Stimulated activated CD4-positive, alpha-beta T cell treated with anti-CD3 and anti-CD28 coated beads, Interleukin-1b, Interleukin-23, amount 100 ng/mL, for 48 hours (primary cell): ENCODE measurements at places on chromosomes 12 and 14.

DNA sequence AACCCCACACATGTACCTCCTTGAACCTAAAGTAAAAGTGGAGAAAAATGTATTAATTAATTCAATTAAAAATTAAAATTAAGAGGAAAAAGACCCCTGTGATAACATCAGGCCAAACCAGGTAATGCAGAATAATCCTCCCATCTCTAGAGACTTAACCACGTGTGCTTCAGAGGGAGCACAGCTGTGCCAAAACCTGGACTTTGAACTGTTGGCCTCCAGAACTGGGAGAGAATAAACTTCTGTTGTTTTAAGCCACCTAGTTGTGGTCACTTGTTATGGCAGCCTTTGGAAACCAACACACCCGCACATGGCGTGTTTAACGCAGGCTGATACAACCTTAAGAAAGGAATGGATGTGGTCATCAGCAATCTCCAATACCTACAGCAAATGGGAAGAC, 23.8 kb downstream of the OAS2 start:
- no peak for DNase-seq

DNA sequence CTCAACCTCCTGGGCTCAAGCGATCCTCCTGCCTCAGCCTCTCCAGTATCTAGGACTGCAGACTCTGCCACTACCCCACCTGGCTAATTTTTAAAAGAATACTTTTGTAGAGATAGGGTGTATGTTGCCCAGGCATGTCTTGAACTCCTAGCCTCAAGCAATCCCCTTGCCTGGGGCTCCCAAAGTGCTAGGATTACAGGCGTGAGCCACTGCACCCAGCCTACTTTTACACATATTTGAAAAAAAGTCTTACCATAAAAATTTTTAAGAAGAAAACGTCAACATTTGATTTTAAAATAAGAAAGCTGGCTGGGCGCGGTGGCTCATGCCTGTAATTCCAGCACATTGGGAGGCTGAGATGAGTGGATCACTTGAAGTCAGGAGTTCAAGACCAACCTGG, 46.5 kb downstream of the DCAF5 start:
- no peak for DNase-seq

GRCh38 chr12:64675795-64676194, 65.5 kb downstream of the RASSF3 start:
- no peak for DNase-seq

DNA sequence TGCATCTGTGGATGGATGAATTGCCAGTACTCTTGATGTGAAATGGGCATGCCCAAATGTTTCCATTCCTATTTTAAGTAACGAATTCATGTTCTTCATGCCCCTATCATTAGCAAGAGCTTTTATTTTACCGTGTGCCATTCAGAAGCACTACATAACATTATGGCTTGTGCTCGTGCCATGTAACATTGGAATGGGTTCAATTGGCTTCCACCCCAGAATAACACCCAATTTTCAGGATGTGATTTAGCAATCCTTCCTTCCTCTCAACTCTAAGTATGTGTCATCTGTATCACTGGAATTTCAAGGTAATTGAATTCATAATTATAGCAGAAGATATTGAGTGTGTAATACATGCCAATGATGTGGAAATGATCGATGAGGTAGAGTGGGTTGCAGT, 145.8 kb upstream of the TMPO start:
- DNase-seq: no peak

GRCh38 chr12:121545480-121545879, 35.3 kb downstream of the KDM2B start:
- DNase-seq: no peak

GRCh38 chr12:11765817-11766794, 116.6 kb downstream of the ETV6 start:
- DNase-seq: peak; percentile 87

- no peak for DNase-seq
Measured at GRCh38 chr12:51666696-51667095, 75.7 kb downstream of the SCN8A start.

- no peak for DNase-seq
Measured at GRCh38 chr14:74249433-74250375, 10.5 kb downstream of the VSX2 start.

DNA sequence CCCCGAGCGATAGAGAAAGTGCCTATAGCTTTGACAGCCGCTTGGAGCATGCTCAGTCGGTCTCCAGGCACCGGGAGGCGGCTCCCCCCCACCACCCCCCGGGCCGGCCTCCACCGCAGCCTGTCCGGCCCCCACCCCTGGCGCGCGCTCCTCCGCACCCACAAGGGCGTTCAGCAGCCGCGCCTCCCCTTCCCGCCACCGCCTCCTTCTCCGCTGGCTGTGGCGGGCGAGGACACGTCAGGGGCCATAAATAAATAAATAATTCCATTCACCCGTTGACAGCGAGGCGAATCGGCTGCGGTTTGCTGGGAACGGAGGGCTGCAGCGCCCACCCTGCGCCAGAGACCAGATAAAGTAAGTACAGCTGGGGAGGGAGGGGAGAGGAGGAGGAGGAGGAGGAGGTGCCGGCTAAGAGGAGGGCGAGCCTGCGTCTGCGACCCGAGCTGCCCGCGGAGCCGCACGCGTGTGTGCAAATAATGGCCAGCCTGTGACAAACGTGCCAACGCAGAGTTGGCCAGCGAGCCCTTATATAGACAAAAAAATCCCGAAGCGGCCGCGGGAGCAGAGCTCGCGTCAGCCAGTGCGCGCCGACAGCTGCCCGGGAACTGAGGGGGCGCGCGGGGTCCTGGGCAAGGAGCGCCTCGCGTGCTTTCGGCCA, at the start of gene SLC16A7:
SLC16A7 (plus strand) TSS at position 147 of the 658 bp plus-strand sequence. CDS start 108,773 bp downstream, outside the sequence.
- DNase-seq: peak; percentile 87
